Hepatic stellate cell (primary cell): ENCODE measurements at places on chromosomes 7 and 10.

GRCh38 chr10:122347170-122347841, 27.2 kb upstream of the PLEKHA1 start:
- no peak for DNase-seq

GRCh38 chr10:132957131-132957530, 14.8 kb upstream of the CFAP46 start:
- no peak for DNase-seq

- DNase-seq = no peak
Measured at GRCh38 chr7:18703685-18704084, 208.1 kb downstream of the HDAC9 start.

- DNase-seq = no peak
Measured at GRCh38 chr10:82815680-82816079, 940.7 kb downstream of the NRG3 start.

DNA sequence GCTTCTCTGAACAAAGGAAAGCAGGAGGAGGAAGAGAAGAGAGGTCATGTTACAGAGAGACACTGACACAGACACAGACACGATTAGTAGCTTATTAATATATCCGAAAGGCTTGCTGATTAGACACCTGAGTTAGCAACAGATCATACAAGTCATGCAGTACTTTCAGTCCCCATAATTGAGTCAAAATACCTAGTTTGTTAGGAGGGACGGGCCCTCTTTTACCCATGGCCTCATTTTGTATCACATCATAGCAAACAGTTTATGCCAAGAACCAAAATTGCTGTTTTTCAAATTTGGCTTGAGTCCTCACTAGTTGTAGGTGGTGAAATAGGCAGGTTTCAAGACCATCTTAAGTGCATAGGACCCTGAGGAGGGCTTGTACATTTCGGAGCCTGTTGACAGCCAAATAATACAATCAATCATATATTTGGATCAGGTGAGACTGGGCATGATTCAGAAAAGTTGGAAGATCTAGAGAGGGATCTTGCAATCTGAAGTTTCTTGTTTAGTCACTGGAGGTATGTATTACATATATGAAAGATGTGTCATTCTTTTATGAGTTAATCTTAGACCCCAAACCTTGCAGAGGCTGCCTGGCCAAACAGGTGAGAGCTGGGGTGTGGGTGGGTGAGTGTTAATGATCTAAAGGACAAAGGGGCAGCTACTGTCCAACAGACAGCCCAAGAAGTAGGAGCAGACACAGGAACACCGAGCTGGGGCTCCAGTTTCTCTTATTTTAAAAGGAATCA, 65.4 kb downstream of the PRPF18 start:
- DNase-seq = no peak

DNA sequence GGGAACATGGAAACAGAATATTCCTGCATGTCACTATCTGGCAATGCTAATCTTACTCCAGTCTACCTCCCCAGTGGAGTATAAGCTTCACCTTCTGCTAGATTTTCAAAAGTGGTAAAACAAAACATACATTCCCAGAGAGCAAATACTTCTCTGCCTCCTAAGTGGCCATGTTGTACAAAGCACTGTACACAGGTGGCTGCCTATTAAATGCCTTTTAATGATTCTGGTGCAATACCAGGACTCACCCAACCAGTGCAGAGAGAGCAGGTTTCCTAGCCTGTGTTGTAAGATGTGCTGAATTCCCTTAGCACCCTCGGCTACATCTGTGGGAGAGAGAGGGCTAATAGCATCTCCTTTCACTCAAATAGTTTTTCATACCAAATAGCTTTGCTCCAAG, 684.3 kb upstream of the NRP1 start:
- no peak for DNase-seq
